ENCODE measurements at places on chromosomes 4 and X. TPM values are rescaled to one million over a fixed set of nuclear protein-coding genes. Genes with fewer than 3 reads are reported as not detected.

- no peak for DNase-seq
Observed at GRCh38 chrX:1289535-1289934, 20.9 kb downstream of the CSF2RA start.

GRCh38 chr4:8710416-8710815 is 117.9 kb downstream of the CPZ start:
- DNase-seq, result no peak

GRCh38 chrX:111254896-111255693 is 15.2 kb downstream of the CAPN6 start:
- peak; percentile 41 for DNase-seq

DNA sequence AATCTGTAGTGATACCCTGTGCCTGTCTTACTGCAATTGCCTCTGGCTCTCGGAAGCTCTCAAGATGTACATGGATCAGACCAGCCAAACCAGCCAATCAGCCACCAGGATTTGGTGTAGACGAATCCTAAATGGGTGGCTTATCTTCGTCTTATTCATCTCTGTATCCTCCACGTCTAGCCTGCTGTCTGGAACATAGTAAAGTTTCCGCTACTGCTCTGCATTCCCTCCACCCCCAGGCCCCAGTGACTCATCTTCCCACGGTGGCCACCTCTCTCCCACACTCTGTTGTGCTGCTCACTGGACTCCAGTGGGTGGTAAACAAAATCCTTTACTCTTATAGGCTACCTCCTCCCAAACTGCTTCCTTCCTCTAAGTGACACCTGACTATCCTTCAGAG is 37.8 kb downstream of the SEPTIN6 start:
- DNase-seq, result peak; percentile 70

DNA sequence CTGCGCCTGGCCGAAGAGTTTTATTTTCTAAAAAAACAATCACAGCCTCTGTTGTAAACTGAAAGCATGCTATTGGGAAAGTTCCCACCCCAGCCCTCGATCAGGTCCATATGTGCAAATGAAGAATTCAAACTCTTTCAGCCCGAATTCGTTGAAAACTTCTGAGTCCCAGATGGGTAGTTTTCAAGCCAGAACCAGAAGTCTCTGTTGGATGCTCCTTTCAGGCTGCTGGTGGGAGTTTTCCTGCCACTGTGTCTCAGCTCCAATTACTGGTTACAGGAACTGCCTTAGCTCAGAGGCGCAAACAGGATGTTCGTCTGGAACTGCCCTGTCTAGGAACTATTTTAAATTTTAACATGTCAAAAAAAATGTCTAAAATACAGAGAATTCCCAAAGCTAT is 9.3 kb upstream of the ALG13 start:
- no peak for DNase-seq

DNA sequence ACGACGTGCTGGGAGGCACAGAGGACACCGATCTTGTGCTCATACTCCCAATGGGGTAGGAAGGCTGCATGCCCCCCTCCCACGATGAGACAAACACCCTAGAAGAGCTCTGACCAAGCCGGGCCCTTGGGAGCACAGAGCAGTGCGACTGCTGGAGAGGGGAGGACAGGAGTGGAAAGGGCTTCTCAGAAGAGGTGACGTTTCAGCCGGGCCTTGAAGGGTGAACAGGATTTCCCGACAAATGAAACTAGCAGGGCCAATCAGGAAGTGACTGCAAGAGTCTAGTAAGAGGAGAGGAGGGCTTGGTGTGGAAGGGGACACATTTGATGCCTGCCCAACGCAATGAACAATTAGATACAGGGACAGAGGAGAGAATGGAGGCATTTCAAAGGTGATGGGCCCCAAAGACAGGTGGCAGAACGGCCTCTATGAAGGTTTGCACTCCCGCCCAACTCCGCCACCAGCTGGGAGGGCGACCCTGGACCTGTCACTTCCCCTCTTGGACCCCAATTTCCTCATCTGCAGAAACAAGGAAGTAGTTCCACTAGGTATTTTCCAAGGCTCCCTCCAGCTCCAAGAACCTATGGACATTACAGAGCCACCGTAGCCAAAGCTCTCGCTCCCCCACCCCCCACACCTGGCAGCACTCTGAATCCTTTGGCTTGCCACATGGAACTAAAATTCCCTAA is 3.9 kb downstream of the HCFC1 start:
- DNase-seq, result no peak

- DNase-seq, result no peak
Observed at GRCh38 chr4:149793459-149793858, 22.2 kb downstream of the IQCM start.

- no peak for DNase-seq
Observed at GRCh38 chrX:144810539-144810938, 436.8 kb upstream of the SPANXN1 start.

DNA sequence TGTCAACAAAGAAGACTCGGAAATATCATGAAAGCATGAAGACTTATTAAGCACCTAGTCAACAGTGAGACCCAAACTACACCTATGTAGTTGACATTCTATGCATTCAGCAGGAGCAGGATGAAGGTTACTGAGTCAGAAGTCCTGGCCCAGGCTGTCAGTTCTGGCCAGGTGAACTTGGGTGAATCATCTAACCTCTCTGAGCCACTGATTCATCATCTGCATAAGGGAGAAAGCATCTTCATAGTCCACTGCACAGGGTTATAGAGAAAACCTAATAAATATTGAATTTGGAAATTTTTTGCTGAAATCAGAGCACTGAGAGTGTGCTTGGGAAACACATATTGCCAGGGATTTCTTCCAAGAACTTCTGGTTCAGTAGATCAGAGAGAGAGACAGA is 296.0 kb upstream of the SFRP2 start:
- DNase-seq, result peak; percentile 23

DNA sequence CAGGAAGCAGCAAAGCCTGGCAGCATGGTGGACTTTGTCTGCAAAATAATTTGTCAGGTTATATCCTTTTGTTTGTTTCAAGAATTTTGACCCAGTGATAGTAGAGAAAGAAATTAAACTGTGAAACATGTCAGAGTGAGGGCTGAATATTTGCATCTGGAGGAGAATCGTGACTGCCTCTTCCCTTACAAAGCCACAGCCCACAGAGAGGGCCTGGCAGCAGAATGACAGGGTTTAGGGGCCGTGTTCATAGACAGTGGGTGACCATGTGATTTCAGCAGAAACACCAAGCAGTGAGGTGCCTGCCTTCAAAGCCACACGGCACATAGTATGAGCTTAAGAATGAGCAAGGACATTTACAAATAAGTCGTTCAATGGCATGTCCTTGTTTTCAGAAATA is 24.4 kb upstream of the PLAC8 start:
- DNase-seq, result no peak

GRCh38 chrX:79366556-79366872 is 620 bp downstream of the ITM2A start:
- no peak for DNase-seq

- DNase-seq, result no peak
Observed at GRCh38 chr4:89356086-89356485, 48.5 kb upstream of the GPRIN3 start.

DNA sequence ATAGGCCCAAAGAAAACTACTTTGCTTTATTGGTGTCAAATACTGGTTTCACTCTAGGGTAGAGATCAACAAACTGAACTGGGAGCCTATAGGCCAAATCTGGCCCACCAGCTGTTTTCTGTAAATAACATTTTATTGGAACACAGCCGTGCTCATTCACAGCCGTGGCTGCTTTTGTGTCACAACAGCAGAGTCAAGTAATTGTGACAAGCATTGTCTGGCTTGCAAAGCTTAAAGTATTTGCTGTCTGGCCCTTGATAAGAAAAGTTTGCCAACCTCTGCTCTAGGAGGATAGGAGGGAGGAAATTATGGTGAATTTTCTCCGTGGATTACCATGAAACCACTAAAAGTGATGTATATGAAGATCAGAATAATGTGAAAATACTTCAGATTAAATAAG is 53.4 kb downstream of the GPAT3 start:
- DNase-seq, result no peak

GRCh38 chrX:36898301-36898700 is 109.9 kb upstream of the FAM47C start:
- DNase-seq, result peak; percentile 0

DNA sequence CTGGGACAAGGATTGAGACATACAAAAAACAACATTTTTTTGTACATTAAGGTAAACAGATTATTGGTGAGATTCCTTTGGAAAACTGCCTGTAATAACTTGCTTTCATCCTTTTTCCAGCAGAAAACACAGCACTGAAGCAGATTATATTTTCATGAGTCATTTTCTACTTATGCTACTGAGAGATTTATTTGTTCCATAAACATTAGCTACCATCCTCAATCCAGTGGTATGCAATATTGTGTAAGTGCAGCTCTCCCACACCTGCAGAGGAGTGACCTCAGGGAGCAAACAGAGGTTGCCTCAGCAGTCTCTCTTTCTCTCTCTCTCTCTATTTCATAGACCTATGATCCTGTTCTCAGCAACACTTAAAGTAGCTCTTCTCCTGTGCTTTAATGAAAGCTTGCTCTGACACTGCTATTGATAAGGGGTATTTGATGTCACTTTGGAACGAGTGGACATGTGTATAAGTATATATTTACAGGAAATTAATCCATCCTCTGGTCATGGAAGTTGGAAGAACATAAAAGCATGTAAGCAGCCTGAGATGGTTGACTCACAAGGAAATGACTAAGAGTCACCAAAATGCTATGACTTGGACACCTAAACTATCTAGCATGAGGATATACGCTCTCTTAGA is 163.7 kb upstream of the SPANXC start:
- DNase-seq, result peak; percentile 52

- DNase-seq, result no peak
Observed at GRCh38 chrX:83819304-83819703, 41.6 kb upstream of the CYLC1 start.

The LONRF3 gene
- total RNA-seq, result 1.4 TPM

DNA sequence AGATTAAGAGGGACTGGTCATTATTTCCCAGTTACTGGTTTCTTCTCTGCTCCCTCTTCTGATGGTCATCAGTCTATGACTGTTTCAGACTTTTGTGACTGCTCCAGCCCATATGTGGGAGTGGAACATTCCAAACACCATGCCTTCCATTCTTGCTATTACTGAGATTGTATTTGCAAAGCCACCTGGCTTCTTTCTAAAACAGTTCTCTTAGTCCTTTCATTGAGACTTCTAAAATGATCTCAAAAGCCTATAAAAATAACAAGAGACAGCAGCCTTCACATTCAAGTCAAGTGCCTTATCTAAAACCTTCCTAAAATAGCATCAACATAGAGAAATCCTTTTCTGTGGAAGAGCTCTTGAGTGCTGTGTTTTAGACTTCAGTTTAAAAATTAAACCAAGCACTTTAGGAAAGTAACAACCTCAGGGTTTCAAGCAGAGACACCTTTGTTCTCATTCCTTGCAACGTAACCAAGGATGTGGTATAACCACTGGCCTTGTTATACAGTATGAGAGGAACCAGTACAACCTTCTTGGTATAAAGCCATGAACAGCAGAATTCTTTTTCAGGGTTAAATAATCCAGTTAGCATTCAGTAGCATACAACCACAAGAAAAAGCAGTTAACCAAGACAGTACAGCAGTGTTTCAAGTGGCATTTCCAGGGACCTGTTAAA is 97.1 kb downstream of the NFKB1 start:
- DNase-seq, result no peak

The GPC4 gene
- not detected for total RNA-seq

DNA sequence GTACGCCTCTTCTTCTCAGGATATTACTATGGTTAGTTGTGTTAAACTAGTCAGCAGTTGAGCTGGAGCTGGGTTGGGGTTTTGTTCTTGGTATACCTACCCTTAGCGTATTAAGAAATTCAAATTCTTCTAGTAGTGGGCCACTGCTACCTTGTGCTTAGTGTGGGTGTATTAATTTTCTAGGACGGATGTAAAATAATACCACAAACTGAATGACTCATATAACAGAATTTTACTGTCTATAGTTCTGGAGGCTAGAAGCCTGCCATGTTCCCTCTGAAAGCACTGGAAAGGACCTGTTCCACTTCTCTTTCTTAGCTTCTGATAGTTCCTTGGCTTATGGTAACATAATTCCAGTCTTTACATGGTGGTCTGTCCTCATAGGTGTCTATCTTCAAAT is 1274.7 kb downstream of the ADGRL3 start:
- DNase-seq, result no peak

The STARD8 gene
- total RNA-seq, result 11.6 TPM

GRCh38 chrX:17546356-17546755 is 171.4 kb downstream of the NHS start:
- no peak for DNase-seq

GRCh38 chr4:139153411-139154133 is 23.4 kb downstream of the ELF2 start:
- no peak for DNase-seq

The MAGEA12 gene
- total RNA-seq, result 93.6 TPM

- no peak for DNase-seq
Observed at GRCh38 chr4:148332486-148332885, 109.7 kb downstream of the NR3C2 start.

The MEPE gene
- total RNA-seq, result not detected

The GSX2 gene
- not detected for total RNA-seq

The TMPRSS11F gene
- 0.10 TPM for total RNA-seq
